ENCODE measurements at places on chromosomes 2 and 18. TPM values are rescaled to one million over a fixed set of nuclear protein-coding genes. Genes with fewer than 3 reads are reported as not detected.

DNA sequence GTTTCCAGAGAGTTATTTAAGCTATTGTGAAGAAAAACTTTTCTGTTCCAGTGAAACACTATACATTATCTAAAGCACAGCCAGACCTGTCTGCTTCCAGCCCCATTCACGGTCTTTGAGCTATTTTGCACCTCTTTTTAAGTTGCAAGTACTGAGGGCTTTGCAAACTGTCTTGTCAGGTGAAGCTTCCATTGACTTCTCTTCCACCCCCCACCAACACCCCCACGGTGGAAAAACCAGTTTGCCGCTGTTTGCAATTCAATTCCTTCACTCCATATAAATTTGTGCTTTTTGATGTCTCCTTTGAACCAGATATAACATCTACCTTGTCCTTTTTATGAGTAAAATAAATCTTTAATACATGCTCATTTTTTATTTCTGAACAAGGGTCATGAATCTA lies 15.7 kb downstream of the B3GNT7 start:
- H3K27ac ChIP-seq, result no peak overlapping the region
- H3K27me3 ChIP-seq, result peaks cover 14% of the 10 kb centered on the region
- peak overlapping the region; percentile 64 for H3K4me3 ChIP-seq
- DNase-seq, result no peak
- peaks cover 3% of the 10 kb centered on the region for H3K36me3 ChIP-seq

The ANKMY1 gene
- 69.1 TPM for total RNA-seq

DNA sequence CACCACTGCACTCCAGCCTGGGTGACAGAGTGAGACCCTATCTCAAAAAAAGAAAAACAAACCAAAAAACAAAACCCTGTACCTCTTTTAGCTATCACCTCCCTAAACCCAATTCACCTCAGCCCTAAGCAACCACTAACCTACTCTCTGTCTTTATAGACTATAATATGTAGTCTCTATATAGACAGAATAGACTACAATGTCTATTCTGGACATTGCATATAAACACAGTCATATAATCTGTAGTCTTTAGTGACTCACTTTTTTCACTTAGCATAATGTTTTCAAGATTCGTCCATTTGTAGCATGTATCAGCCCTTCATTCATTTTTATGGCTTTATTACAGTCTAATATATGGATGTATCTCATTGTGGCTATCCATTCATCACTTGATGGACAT lies 37.2 kb upstream of the MRPL33 start:
- H3K4me3 ChIP-seq, result no peak overlapping the region
- no peaks in the 10 kb centered on the region for H3K27me3 ChIP-seq
- peaks cover 12% of the 10 kb centered on the region for H3K4me1 ChIP-seq
- no peak for DNase-seq
- H3K36me3 ChIP-seq, result no peaks in the 10 kb centered on the region
- H3K27ac ChIP-seq, result no peak overlapping the region

DNA sequence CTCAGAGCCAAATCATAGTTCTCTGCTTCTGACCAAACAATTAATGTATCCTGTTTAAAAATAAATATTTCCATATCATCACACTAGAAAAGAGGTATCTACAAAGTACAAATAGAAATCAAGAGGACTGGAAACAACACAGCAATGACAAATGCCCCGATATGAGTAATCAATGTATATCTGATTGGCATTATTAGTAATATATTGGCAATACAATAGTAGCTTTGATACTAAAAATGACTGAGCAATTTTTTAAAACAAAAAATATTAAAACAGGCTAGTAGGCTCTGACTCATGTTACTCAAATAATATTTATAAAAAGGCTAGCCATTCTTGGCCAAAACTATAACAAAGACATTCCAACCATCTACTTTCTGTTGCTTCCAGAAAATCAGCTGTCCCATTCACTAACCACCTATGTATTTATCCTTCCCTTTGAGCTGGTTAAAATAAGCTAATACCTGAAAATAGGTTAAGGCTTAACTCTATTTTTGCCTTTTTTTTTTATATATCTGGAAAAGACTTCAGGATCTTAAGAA lies 13.3 kb downstream of the PPP4R3B start:
- H3K27me3 ChIP-seq, result no peaks in the 10 kb centered on the region
- DNase-seq, result no peak
- peaks cover 16% of the 10 kb centered on the region for H3K4me1 ChIP-seq
- H3K27ac ChIP-seq, result no peak overlapping the region
- no peak overlapping the region for H3K4me3 ChIP-seq

DNA sequence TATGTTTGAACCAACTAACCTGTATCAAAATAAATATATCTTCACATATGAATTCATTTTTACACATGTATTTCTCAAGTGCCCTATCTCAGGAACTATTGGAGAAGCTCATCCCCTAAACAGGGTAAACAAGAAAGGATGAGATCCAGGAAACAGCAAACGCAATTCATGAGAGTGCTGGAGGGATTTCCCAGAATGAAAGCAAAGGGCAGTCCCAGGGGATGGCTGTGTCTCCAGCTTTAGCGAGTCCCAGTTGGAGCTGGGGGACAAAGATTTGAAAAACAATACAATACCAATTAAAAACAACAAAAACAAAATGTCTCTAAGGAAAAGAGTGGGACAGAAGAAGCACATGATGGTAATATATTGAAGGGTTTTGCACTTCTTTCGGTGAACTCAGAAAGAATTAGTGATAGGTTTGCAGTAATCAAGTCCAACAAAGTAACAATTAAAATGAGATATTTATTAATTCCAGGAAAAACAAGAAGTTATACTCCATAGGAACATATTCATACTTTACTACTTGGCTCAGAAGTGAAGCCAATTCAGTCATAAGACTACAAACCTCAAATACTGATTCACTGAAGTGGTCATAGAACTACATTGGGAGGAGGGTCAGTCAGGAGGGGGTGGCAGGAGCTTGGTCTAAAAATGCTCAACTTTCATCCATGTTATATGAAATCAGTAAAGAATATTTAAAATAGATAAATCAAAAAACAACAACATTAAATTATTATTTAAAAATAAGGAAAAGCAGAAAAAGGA lies 73.1 kb upstream of the PDE1A start:
- H3K4me3 ChIP-seq, result no peak overlapping the region
- no peaks in the 10 kb centered on the region for H3K27me3 ChIP-seq
- H3K36me3 ChIP-seq, result no peaks in the 10 kb centered on the region
- no peaks in the 10 kb centered on the region for H3K4me1 ChIP-seq
- H3K27ac ChIP-seq, result no peak overlapping the region
- DNase-seq, result no peak

GRCh38 chr2:152166633-152167032 lies 8.9 kb downstream of the STAM2 start:
- DNase-seq, result no peak
- peak overlapping the region; percentile 29 for H3K27ac ChIP-seq
- H3K4me3 ChIP-seq, result no peak overlapping the region
- H3K36me3 ChIP-seq, result peaks cover 16% of the 10 kb centered on the region
- peaks cover 69% of the 10 kb centered on the region for H3K4me1 ChIP-seq

The CLIP4 gene
- total RNA-seq, result 56.1 TPM

- H3K27me3 ChIP-seq, result peaks cover 71% of the 10 kb centered on the region
- H3K36me3 ChIP-seq, result peaks cover 2% of the 10 kb centered on the region
Observed at GRCh38 chr2:27261241-27261925, 1.5 kb downstream of the SLC30A3 start.

DNA sequence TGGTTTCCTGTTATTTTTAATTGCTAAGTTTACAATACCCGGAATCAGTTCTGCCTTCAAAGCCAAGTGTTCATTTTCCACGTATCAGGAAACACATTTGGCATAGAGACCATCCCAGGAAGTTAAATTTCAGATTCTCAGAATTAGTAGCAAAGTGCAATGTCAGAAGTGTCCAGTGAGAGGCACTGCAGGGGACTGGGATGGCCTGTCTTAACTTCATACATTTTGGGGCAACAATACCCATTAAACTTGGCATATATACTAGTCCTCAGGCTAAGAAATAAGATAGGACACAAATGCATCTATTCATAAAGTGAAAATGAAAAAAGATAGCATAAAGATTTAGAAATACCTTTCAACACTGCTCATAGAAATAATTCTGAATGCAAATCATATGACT lies 1.5 kb upstream of the IL1RL2 start:
- peaks cover 9% of the 10 kb centered on the region for H3K4me1 ChIP-seq
- DNase-seq, result no peak
- no peaks in the 10 kb centered on the region for H3K36me3 ChIP-seq
- no peak overlapping the region for H3K4me3 ChIP-seq

All from naive thymus-derived CD8-positive, alpha-beta T cell (primary cell).